ENCODE measurements at places on chromosomes 7 and 10.

DNA sequence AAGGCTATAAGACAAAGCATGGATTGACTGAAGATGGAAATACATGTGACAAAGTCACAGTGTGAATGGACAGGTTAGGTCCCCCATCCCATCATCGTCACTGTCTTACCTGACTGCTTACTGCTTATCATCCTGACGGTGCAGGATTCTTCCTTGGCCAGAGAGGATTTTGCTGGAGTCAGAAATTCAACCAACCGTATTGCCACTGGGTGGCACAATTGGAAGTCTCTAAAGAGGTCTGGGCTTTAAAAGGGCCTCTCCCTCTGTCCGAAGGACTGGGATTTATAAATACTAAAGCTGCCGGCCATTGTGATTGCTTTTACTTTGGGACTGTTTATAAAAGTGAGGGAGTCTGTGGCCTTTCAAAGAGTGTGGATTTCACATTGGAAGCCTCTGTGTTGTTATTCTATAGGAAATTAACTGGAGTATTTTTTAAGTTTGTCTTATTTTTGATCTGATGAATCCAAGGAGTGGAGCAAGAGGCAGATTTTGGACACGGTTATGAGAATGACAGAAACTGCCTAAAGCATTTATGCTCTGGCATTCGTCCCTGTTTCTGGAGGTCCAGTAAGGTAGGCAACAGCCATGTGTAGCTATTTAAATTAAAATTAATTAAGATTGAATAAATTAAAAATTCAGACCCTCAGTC lies 113.3 kb upstream of the CREB5 start:
- DNase-seq: no peak

GRCh38 chr7:135770139-135770710 lies 21.6 kb upstream of the FAM180A start:
- no peak for DNase-seq

GRCh38 chr10:132942101-132943057 lies at the start of gene CFAP46:
CFAP46 (minus strand) TSS chr10:132942570; CDS start chr10:132942484, 86 bp downstream.
- no peak for DNase-seq

GRCh38 chr10:100006243-100006886 lies 3.4 kb downstream of the DNMBP start:
- DNase-seq: no peak

DNA sequence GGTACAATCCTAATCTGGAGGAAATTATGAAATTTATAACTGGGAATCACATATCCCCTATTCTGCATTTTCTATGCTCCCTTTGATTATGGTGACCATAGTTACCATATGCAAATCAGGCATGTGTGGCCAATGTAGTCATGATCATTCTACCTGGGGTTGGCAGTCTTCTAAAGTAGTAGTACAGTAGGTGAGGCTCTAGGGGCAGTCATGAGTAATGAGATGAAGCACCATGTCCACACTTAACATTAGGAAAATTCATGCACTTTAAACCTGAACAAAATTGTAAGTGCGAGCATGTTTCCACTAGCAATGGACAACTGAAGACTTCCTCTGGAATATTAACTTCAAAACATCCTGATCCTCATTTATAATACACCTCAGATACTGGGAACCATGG lies 545.9 kb downstream of the SUGCT start:
- DNase-seq: no peak

DNA sequence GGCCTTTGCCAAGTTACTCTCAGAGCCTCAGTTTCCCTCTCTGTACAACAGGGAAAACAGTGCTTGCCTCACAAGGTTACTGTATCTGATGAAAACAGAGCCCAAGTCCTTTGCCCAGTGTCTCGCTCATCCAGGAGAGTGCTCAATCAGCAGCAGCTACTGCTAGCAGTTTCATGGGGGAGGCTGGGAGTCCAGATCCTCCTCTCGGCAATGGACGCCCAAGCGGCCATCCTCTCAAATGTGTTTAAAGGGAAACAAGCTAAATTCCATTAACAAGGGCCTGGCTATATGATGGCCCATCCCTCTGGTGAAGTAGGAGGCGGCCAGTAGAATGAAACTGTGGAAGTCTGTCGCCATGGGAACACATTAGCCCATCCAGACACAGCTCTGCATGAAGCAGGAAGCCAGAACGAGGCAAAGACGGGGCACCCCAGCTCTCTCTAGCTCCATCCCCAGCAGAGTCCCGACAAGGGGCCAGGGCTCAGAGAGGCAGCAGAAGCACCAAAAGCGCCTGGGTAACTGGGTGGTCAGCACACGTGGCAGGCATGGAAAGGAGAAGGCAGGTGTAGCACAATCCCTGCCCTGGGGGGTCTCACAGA lies 35.2 kb downstream of the FAM53B start:
- DNase-seq: no peak
